Activated CD4-positive, alpha-beta T cell treated with anti-CD3 and anti-CD28 coated beads, Interleukin-2, amount 50 U/mL, for 1 hour (primary cell): ENCODE measurements at places on chromosomes 6 and 20.
A peak's percentile ranks its signal among the peaks of the same experiment; 100 is the strongest.

DNA sequence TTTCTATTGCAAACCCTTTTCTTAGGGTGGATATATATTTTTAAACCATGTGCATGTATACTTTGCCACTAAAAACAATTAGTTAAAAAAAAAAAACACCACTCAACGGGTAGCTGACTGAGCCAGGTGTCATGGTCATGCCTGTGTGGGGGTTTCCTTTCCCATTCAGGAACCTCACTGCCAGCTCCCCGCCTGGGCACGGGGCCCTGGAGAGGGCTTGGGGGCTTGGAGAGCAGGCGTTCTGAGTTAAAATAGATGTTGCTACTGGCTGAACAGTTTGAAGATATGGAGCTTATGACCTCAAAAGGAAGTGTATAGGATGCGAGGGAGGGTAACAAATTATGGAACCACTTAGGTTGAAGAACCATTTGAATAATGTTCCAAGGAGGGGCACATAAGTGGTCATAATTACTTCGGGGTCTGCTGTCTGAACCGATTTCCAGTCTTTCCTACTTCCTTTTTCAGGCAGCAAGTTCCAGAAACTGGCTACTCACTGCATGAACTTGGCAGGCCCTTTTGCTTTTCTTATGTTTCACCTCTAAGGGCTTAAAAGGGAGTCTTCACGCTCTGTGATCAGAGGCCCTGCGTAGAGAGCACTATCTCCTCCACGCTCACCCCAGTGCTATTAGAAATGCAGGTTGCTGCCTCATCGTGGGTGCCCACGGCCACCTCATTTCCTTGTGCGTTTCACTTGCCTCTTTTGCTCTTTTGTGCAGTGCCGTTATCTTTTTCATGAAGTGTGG lies 9.9 kb downstream of the STX16 start:
- DNase-seq = peak; percentile 65

- DNase-seq = no peak
Observed at GRCh38 chr6:79984261-79984660, 20.2 kb upstream of the TTK start.

DNA sequence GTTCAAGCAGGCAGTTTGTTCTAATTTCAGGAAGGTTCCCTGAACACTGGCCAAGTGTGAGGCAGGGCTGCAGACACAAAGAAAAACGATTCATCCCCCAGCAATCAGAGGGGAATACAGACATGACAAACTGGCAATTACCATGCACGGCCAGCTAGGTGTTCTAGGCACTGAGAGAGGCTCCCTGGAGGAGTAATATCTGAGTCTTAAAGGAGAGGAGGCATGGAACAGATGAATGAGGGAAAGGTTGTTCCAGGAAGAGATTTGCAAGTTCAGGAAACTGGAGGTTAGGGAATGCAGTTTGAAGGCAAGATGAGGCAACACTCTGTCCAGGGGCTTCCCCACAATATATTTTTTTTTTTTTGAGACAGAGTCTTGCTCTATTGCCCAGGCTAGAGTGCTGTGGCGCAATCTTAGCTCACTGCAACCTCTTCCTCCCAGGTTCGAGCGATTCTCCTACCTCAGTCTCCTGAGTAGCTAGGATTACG lies 11.1 kb downstream of the RRAGD start:
- no peak for DNase-seq

GRCh38 chr20:38108986-38109541 lies 56.0 kb downstream of the TGM2 start:
- no peak for DNase-seq

- DNase-seq = no peak
Observed at GRCh38 chr6:38020593-38020992, 201.1 kb downstream of the ZFAND3 start.

DNA sequence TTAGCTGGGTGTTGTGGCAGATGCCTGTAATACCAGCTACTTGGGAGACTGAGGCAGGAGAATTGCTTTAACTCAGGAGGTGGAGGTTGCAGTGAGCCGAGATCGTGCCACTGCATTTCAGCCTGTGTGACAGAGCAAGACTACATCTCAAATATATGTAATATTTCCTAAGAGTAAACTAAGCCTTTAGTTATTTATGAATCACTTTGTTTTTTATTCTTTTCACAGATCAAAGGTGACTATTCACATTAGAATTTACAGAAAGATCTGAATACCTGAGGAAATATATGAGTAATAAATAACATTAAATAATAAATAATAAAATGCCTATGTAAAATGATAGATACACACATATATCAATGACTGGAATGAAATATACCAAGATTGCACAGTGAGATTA lies 630.8 kb upstream of the IMPG1 start:
- no peak for DNase-seq

- no peak for DNase-seq
Observed at GRCh38 chr6:158086504-158087223, 81.4 kb downstream of the SERAC1 start.

DNA sequence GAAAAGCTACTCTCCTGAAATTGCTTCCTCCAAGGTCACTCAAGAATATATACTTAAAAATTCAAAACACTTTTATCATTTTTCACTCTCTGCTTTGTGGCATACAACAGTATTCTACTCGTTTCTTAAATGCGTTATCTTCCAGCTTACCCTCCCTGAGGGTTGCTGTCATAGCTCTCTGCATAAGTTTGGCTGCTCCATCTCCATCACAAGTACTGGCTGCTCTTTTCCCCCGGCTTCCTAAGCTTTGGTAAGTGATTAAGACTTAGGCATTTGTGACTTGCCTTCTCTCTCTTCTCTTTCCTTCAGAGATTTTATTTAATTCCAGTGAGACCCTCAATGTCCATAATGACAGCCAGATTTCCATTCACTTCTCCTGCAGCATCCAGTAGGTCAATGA lies 128.3 kb downstream of the NKAIN2 start:
- DNase-seq = no peak

DNA sequence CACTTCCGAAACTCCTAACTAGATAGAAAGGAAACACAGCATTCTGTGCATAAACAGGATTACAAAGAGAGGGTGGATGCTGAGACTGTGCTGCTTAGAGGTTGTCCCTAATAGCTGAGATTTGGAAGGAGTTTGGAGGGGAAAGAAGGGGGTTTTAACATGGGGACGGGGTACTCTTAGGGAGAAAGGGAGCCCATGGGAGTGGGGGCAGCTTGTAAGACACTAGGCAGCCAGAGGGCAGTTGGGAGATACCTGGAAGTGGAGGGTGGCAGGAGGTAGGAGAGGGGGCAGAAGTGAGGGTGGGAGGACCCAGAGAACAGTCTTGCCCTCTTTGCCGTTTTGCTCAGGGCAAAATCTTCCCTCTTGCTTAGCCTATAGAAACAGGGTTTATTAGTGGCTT lies 16.4 kb downstream of the MANBAL start:
- DNase-seq = no peak

DNA sequence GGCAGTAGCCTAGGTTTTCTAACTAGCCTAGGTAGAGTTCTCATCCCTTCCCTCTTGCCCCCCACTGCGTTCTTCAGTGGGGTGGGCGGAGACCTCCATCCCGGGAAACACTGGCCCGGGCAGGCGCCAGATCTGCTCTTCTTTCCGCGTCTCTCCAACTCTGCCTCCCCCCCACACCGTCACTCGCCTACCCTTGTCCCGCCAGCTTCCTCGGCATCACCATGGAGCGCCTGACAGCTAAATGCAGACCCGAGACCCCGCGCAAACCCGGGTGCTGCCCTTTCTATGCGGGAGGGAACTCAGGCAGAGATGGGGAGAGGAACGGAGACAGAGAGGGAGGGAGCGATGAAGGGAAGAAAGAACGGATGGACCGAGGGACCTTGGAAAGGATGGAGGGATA lies 1494.8 kb upstream of the DEFB115 start:
- no peak for DNase-seq

- no peak for DNase-seq
Observed at GRCh38 chr6:11439017-11439420, 98.5 kb upstream of the TMEM170B start.

DNA sequence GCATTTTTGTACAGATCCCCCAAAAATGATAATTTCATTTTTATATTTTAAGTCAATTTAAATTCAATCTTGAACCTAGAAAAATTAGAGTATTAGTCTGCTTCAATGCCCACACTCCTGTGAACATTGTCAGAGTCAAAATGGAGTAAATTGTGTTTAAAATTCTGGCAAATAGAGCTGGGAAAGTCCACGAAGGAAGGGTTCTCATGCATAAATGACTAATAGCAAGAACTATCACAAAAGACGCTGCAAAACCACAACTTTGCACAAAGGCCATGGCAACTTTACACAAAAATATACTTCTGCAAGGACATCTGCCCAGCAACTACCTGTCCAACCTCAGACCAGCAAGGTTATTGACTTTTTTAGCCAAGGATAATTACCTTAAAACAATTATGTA lies 203.2 kb upstream of the SMLR1 start:
- no peak for DNase-seq

DNA sequence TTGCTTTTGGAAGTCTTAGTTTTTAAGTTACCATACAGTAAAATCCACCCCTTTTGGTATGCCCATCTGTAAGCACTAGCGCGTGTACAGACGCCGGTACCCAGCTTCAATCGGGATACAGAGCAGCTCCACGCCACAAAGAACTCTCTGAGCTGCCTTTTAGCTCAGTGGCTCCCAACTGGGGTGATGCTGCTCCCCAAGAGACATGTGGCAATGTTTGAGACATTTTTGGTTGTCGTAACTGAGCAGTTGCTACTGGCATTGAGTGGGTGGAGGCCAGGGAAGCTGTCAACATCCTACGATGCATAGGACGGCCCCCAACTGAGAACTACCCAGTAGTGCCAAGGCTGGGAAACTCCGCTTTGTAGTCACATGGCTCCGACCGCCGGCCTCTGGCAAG lies 73.3 kb downstream of the BMP7 start:
- no peak for DNase-seq

- DNase-seq = no peak
Observed at GRCh38 chr6:104862456-104862855, 2.7 kb upstream of the HACE1 start.

GRCh38 chr6:81561731-81562130 lies 190.8 kb downstream of the TENT5A start:
- no peak for DNase-seq

DNA sequence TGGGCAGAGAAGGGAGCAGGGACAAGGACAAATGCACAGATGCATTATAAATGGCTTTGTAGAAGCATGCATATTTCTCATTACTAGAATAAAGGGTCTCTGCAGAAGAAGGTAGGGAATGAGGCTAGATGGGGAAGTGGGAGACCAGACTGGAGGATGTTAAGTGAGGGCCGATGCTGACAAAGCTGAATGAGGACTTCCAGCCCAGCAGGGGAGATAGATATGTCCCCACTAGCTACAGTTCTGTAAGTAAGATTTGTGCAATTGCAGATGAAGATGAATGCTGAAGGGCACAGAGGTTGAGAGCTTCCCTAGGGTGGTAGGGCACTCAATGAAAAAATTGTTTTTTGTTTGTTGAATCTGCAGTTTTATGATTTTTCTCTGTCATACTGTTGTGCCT lies 16.9 kb downstream of the ADGRG6 start:
- DNase-seq = no peak

DNA sequence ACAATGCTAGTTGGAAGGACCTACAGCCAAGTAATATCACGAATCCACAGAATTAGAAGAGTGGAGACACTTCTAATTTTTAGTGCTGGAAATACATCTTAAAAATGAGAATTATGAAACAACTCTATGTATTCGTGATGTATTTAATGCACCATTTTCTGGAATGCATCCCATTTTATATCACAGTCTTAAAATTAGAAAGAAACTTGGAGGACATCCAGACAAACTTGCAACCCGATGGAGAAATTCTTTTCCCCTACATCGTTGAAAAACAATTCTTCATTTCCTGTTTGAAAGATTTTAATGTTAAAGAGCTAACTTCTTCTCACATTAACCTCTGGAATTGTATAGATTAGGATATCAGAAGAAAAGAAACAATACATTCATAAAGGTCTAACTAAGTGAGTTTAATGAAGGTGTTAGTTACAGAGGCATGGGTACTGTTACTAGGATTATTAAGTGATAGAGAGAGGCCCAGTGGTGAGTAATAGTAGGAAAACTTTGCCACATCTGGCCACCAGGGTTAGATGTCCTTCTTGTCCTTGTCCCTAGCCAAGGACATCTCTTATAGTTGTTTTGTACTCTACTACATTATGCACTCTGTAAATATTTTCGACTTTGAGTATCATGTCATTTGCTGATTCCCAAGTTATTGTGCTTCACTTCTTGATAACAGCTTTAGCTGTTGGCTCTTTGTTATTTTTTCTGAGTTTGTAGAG lies 502.4 kb upstream of the PTCHD4 start:
- no peak for DNase-seq

DNA sequence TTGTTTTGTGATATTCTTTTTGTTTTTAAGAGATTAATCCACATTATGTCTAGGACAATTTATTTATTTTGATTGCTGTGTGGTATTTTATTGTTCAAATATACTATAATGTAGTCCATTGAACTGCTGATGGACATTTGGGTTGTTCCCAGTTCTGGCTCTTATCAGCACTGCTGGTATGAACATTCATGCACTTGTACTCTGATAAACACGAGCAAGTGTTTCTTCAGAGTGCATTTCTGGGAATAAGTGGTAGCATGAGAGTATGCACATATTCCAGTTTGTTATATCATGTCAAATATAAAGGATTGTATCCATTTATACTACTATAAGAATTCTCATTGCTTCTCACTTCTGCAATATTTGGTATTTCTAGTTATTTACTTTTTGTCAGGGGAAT lies 7.1 kb downstream of the CALHM6 start:
- DNase-seq = no peak

- DNase-seq = no peak
Observed at GRCh38 chr20:51492167-51493092, 50.1 kb downstream of the NFATC2 start.

DNA sequence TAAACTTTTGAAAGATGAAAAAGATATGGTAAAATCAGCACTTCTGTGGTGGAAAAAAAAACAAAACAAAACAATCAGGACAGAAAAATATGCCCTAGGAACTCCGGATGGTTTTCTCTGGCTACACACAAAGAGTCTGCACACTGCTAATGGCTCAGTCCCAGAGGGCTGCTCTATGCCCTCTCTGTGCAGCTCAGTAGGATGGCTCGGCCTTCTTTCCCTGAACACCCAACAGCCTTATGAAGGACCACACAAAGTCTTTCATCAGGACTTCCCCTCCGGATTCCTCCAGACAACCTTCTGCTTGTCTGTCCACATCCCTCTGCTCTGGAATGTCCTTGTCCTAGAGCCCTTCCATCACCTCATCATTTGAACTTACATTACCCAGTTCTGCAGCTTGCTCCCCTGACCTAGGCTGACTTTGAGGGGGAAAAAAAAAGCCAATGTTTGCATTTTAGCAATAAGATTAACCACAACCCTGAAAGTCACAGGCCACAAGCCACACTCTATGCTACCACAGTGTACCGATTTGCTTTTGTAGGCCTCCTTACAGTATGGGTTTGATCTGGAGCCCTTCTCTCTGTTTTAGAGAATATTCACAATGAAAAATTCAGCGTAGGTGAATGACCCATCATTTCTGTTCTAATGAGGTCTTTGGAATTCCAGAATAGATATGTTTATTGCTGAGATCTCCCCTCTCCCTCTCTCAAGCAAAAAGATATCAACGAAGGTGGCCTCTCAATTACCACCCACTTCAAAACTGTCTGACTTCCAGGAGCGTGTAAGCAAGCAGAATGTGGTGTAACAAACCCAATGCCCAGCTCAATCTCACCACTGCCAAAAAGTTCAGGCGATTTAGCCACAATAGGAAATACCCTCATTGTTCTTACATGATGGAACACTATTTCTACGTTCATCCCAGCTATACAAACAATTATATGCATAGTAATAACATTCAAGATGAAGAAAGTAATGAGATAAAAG lies 164.0 kb downstream of the GMDS start:
- no peak for DNase-seq
